ENCODE measurements at places on chromosomes 7 and 10.

DNA sequence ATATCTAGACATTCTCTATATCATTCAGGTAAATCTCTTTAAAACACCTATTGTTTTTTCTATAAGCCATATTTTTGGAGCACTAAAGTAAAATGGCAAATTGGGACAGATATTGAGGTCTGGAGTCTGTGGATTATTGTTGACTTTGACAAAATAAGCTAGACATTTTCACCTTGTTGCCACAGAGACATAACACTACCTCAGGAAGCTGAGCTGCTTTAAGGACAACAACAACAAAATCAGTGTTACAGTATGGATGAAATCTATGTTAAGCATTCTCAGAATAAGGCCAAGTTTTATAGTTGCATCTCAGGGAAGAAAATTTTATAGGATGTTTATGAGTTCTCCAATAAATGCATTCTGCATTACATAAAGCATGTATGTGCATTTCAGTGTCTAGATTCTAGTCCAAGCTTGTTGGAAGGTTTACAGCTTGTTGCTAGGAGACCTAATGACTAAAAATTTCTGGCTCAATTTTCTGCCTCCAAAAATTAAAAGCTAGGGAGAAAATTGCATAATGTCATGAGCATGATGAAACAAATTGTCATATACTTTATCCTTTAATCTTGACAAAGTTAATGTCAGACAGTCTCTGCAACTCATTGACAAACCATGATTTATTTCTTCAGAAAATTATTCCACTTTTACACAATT is 18.3 kb downstream of the LIPM start:
- DNase-seq = no peak

GRCh38 chr7:94047956-94048355 is 43.8 kb upstream of the BET1 start:
- DNase-seq = no peak

DNA sequence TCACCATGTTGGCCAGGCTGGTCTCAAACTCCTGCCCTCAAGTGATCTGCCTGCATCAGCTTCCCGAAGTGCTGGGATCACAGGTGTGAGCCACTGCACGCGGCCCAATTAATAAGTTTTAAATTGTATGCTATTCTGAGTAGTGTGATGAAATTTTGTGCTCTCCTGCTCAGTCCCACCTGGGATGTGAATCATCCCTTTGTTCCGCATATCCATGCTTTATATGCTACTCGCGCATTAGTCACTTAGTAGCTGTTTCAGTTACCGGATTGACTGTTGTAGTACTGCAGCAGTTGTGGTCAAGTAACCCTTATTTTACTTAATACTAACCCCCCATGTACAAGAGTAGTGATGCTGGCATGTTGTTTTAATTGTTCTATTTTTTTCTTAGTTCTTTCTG is 47.3 kb upstream of the OIT3 start:
- DNase-seq = no peak

- DNase-seq = peak; percentile 94
Observed at GRCh38 chr10:92689663-92690210, at the start of gene HHEX. Gene HHEX, plus strand, starts transcription at chr10:92689955. Its CDS starts 32 bp downstream, at chr10:92689987.

- no peak for DNase-seq
Observed at GRCh38 chr7:54485044-54485443, 57.1 kb upstream of the VSTM2A start.

DNA sequence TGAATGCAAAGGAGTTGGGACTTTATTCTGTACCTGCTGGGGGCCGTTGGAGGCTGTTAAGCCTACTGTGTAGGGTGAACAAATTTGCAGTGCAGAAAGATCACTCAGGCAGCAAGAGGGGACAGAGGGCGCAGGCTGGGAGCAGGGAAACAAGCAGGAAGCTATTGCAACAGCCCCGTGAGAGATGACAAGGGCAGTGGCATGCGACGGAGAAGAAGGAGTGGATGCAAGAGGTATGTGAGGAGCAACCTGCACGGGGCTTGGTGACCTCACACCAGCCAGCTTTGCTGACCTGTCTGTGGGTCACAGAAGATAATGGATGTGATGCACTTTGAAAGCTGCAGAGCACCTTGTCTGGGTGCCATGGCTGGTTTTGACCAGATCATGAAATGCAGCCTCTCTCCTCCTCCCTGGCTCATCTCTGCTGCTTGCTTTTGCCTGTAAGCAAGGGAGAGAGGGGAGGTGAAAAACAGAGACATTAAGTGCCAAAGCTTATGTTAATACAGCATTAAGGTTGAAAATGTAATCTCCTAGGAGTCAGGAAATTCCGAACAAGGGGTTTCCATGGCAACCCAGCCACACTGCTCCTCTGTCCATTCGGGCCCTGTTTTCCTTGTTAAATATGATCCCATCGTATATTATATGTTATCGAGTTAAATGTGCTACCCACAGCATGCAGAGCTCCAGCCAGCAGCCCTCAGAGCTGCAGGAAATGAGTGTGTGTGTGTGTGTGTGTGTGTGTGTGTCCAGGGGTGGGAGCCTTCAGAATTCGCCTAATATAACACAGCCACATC is 314.3 kb upstream of the ZMIZ1 start:
- DNase-seq = peak; percentile 36

DNA sequence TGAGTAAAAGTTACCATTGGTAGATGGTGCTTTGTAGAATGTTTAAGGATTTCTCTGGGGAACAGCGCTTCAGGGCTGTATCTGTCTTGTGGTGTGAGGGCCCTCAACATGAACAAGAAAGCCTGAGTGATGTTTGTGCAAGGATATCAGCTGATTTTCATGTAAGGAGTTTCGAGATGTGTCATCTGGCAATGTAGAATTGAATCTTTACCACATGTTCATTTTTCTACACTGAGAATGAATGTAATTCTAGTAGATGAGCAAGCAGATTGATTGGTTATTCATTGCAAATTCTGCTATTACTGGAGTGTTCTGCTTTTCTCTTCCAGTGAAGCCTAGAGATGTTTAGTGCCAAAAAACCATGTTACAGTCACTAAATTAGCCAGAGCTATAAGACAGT is 87.7 kb downstream of the ST7 start:
- no peak for DNase-seq

GRCh38 chr7:100003711-100004661 is 11.4 kb upstream of the ZKSCAN1 start:
- peak; percentile 38 for DNase-seq

- peak; percentile 88 for DNase-seq
Observed at GRCh38 chr7:74572301-74572979, 85.1 kb upstream of the GTF2I start.

- DNase-seq = no peak
Observed at GRCh38 chr10:86191686-86192085, 174.9 kb downstream of the GRID1 start.

- DNase-seq = no peak
Observed at GRCh38 chr10:77179015-77179695, 458.5 kb downstream of the KCNMA1 start.

DNA sequence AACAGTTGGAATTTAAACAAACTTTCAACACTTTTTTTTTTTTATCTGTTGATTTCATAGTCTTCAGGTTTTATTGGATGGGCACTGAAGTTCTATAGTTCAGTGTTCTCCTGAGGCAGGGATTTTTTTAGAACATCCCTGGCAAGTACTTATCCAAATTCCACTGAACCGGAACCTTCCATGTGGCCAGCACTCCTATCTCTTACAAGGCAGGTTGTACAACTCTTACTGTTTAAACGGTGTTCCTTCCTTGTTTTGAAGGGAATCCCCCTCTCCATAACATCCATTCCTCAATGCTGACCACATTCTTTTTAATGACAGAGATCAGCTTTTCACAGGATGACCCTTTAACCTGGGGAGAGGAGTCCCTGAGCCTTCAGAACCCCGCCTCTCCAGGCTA is 238.9 kb upstream of the CTBP2 start:
- no peak for DNase-seq

DNA sequence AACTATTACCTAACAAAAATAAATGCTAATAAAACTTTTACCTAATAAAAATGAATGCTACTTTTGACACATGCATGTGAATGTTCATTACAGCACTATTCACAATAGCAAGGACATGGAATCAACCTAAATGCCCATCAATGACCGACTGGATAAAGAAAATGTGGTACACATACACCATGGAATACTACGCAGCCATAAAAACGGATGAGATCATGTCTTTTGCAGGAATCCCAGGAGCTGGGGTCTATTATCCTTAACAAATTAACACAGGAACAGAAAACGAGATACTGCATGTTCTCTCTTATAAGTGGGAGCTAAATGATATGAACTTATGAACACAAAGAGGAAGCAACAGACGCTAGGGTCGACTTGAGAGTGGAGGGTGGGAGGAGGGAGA is 88.1 kb upstream of the FAM204A start:
- no peak for DNase-seq

Data from hematopoietic multipotent progenitor cell treated with erythropoietin and hydrocortisone succinate and interleukin-3 and kit ligand, for 4 days (in vitro differentiated cells).